Body of pancreas (tissue), 4 donors: ENCODE measurements at places on chromosomes 7 and 10.

DNA sequence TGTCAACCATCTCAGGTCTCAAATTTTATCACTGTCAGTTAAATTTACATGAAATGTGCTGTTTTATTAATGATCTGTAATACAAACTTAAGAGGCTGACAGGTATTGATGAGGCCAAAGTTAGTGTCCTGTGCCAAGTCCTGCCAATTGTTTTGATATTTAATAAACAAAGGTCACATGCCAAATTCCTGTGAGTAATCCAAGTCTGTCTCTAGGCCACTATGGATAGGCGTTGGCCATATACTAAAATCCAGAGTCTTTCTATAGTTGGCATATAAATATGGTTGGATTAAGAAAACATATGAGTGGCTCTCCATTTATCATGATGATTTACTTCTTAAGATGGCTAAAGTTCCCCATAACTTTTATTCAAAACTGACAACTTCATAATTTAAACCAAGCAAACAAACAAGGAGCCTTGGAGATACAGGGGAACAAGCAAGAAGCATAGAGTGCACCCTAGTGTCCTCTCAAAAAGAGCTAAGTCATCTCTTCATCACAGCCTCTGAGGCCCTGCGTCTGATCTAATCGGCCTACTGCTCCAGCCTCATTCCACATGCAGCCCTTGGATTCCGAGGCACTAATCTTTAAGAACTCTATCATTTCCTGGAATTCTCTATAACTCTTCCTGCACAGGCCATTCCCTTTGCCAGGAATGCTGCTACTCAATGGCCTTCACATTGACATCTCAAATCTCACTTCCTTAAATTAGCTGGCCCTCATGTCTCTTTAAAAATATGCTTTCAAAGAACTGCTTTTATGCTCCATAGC lies 32.7 kb upstream of the NRCAM start:
- DNase-seq = no peak

DNA sequence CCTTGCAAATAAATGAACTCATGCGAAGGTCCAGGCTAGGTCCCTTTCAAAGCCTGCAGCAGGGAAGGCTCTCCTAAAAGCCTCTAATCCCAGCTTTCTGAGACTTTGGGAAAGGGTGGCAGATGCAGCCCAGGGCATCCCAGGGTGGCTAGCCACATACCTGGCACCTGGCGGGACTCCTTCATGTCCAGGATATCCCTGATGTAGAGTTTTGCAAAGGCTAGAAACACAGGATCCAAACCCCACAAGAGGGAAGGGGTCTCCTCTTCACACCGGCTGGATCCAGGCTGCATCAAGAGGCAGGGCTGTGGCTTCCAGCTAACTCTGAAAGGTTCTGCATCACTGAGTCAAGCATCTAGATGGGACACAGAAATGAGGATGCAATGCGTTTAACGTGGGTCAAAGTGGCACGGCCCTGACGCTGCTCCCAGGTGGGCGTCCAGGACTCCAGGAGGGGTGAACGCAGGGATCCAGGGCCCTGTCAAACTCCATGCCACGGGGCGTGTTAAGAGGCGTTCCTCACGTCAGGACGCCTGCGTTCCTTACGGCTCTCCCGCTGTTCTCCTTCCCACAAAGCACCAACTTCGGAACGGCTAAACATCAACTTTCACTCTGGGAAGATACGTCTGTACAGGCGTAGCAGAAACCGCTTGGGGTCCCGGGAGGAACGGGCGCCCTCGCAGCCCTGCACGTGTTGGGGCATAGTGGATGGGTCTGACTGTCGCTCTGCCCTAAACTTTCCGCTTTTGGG lies 507 bp downstream of the STN1 start:
- peak; percentile 65 for DNase-seq

DNA sequence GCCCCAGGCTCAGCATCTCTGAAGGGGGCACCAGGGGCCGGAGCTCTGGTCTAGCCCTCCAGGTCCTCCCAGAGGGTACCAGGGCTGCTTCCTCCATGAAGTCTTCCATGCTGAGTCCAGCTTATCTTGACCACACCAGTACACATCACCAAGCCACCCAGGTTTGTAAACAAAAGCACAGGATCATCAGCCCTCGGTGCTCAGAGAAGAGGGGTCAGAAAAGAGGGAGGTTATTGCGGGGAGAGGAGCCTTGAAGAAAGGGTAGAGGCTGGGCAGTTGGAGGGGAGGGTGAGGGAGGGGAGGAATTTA lies 23.9 kb downstream of the AQP1 start:
- DNase-seq = no peak

DNA sequence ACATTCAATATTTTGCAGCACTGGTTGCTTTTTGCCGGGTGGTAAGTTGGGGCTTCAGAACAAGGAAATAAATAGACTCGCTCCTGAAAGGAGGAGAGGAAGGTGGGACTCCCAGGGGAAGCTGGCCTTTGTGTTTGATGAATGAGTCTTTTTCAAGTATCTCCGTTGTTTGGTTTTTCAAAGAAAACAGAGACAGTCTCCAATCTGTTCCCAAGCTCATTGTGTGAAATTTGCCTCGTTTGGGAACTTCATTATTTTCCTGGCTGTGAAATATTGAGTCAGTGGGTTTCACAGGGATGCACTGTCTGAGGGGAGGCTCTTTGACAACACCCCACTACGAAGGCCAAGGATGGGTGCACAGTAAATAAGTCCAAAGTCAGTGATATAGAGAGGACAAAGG lies 38.7 kb upstream of the KIAA1217 start:
- no peak for DNase-seq

DNA sequence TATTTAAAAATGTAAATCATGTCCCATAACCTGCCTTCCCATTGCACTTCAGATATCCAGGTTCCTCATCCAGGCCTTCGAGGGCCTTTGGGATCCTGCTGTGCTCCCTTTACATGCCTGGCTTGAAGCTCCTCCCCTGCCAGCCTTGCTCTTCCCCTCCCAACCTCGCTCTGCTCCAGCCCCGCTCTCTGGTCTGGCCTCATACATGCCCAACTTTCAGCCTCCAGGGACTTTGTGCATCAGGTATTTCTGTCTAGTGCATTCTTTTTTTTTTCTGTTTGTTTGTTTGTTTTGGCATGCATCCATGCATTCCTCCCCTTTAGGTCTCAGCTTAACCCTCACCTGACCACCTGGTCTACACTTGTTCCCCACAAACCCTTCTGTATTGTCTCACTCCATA lies 160.3 kb downstream of the SNX10 start:
- DNase-seq = peak; percentile 50

DNA sequence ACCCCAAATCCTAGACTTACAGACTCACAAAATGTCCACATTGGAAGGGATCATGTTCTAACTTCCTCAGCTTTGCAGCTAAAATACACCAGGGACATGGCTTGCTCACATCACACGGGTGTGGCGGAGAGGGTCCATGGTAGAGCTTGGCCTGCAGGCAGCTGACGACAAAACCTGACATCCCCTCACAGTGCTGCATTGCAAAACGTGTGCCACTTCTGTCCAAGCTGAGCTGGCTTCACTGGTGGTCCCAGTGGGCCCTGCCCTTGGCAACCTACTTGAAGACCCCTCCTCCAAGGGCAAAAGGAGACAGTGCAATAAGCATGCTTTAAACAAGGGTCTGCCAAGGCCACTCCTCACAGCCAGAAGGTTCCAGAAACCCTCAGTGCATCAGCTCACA lies 21.9 kb downstream of the ANXA11 start:
- DNase-seq = no peak

- DNase-seq = no peak
Observed at GRCh38 chr10:88755753-88756152, 4.1 kb upstream of the LIPN start.

DNA sequence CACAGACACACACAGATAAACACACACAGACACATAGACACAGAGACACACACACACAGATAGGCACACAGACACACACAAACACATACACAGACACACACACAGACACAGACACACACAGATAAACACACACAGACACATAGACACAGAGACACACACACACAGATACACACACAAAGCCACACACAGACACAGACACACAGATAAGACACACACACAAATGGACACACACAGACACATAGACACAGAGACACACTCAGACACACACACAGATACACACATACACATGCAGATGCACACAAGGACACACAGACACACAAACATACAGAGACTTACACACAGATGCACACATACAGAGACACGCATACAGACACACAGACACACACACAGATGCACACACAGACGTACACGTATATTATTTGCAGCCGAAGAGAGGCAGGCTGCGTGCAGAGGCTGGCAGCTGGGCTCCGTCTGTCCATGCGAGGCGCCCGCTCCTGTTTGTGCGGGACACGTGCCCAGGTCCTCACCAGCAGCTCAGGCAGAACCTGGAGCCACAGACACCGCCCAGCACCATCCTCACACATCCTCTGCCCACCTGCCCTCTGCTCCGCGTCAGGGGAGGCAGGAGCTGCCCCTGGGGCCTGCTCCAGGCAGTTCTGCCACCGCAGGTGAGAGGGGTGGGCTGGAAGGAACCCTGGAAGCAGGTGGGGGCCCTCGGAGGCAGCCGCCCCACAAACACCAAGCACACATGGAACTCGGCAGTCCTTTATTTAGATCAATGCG lies 1.2 kb downstream of the CALML5 start:
- no peak for DNase-seq

DNA sequence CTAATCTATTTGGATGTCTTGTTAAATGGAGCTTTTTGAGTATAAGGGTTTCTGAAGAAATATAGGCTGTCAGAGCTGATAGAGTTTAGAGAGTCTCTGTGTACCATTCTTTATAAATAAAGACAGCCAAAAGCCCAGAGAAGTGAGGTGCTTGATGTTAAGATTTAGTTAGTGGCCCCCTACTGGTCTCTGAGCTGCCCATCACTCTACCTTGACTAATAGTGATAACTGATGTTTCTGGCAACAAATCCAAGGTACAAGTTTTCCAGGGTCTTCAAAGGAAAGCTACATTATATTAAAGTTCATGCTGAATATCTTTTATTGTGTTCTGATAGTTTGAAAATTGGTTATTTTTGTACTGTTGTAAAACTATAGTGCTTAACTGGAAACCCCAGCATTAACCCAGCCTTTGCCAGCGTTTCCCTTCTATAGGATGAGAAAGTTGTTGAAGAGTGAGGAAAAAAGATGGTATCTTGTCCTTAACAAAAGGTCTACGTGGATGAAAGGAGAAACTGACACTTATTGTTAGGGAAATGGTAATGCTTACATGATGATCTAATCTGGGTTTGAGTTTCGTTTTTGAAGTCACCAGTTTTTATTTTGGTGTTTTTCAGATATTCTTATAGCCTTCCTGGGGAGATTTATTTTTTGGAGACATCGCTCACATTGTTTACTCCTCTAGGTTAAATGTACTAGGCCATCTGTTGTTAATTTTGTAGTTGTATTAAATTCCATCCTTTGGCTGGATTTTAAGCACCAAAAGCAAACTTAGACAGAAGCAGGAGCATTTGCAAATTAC lies 79.0 kb downstream of the AUTS2 start:
- DNase-seq = no peak

- no peak for DNase-seq
Observed at GRCh38 chr10:116316503-116316902, 7.7 kb upstream of the CCDC172 start.

GRCh38 chr10:17216901-17217395 lies 11.1 kb upstream of the VIM start:
- no peak for DNase-seq

- DNase-seq = no peak
Observed at GRCh38 chr7:46672861-46673260, 751.8 kb upstream of the IGFBP3 start.

- DNase-seq = no peak
Observed at GRCh38 chr10:98260752-98261151, 7.2 kb downstream of the LOXL4 start.

- no peak for DNase-seq
Observed at GRCh38 chr7:116101704-116102103, 71.1 kb upstream of the TFEC start.

DNA sequence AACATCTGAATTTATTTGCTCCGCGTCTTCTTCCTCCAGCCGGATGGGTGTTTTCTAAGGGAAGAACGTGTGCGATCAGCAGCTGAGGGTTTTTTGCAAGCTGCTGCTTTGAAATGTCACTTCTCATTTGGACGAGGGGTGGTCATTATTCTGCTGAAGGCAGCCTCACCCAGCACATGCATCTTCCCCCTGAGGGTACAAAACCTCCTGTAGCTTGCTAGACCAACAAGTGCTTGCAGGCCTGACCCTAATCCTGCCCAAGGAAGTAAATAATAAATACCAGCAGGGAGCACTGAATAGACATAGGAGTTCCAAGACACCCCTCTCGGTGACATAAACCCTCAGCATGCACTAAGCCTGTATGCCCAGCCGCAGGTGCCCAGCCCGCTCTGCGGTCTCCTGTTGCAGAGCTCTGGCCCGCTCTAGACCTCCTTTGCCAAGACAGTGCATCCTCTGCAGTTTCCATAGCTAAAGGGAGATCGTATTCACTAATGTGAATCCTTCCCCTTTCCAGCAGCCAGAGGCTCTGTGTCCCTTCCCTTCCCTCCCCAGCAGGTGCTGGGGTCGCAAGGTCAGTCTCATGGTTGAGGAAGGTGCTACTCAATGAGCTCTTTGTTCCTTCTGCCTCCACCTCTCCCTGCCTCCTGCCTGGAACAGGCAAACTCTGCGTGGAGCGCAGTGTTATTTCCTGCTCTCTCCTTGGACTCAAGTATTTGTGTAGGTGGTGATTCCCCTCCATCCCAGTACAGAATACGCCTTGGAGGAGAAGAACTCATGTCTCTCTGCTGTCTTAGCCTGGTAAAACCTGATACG lies 36.6 kb downstream of the SBDS start:
- DNase-seq = no peak

DNA sequence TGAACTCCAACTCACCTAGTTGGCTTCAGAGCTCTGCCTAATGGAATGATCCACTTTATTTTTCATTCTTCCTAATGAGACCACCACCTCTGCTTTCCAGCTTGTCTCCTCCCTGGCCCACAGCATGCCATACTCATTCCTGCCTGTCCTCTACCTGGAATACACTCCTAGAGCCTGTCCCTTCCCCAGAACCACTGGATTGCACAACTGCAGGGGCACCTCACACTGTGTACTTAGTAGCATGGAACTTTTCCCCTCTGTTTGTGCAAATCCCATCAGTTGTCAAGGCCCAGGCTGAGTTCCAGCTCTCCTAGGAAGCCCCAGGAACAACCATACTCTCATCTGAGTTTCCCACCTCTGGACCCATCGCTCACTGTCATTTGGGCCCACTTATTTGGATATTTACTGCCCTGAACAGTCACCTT lies 15.6 kb downstream of the ALDH18A1 start:
- DNase-seq = no peak

- peak; percentile 75 for DNase-seq
Observed at GRCh38 chr10:96124230-96125141, 5.6 kb upstream of the ZNF518A start.
